ENCODE measurements at places on chromosomes 7 and 10. TPM values are rescaled to one million over a fixed set of nuclear protein-coding genes. Genes with fewer than 3 reads are reported as not detected.

- no peaks in the 10 kb centered on the region for H3K27me3 ChIP-seq
- no peak for DNase-seq
- no peaks in the 10 kb centered on the region for H3K36me3 ChIP-seq
- H3K4me3 ChIP-seq, result no peak overlapping the region
These were observed 147.3 kb upstream of the CDCA7L start for GRCh38 chr7:22093001-22093400.

DNA sequence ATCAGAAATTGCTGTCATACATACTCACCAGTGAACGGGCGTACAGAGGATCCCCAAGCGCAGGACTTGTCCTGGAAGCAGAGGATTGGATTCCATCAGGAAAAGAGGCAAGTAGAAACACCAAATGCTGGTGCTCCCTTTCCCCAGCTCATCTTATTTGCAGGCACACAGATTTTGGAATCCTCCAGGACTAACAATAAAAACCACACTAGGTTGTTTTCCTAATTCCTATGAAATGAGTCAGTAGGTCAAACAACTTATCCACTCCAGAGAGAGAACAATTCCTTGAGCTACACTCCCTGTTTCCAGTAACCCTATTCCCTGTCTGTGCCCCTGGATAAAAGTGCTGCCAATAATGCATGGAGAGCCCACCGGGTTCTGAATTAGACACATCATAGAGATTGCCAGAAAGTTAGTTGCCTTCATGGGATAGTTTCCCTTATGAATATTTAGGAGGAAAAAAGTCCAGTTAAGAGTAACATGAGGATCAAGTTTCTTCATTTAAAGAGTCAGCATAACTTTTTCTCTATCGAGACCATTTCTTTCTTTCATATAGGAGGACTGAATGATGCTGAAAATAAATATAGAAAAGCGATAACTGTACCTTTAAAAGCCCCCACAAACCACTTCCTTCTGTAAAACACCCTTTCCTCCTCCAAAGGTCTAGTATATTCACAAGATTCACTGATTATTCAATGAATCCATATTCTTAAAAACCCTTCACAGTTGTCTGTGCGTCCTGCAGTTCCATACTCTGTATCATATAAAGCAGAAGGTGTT, 178.3 kb upstream of the KLF14 start:
- H3K27me3 ChIP-seq, result no peaks in the 10 kb centered on the region
- peak overlapping the region; percentile 94 for H3K27ac ChIP-seq
- DNase-seq, result no peak
- H3K4me3 ChIP-seq, result peak overlapping the region; percentile 58
- peaks cover 12% of the 10 kb centered on the region for H3K36me3 ChIP-seq
- H3K4me1 ChIP-seq, result peaks cover 44% of the 10 kb centered on the region

- no peak overlapping the region for H3K4me3 ChIP-seq
- DNase-seq, result no peak
- no peak overlapping the region for H3K27ac ChIP-seq
These were observed 9.4 kb downstream of the NUDT5 start for GRCh38 chr10:12186323-12186722.

DNA sequence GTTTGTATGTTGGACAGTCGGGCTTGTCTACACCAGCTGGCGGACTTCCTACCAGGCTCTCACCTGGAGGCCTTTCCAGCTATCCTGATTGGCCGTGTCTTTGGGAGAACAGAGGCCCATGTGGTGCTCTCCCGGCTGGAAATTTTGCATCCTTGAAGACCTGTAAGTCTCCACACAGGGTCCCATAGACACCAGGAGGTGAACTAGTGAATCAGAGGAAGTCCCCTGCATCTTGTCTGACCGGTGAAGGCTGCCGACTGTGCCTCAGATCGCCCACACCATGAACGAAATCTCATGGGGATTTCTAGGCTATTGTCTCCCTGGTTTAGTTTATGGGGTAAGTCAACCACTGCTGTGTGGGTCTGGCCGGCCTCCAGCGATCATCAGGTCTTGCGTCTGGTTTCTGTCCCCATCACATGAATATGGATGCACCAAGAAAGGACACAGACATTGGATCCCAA, 108.4 kb upstream of the LYZL2 start:
- no peaks in the 10 kb centered on the region for H3K27me3 ChIP-seq
- H3K4me3 ChIP-seq, result no peak overlapping the region

The NEURL1 gene
- 0.05 TPM for total RNA-seq

The CCL24 gene
- not detected for total RNA-seq

The MEIG1 gene
- not detected for total RNA-seq

DNA sequence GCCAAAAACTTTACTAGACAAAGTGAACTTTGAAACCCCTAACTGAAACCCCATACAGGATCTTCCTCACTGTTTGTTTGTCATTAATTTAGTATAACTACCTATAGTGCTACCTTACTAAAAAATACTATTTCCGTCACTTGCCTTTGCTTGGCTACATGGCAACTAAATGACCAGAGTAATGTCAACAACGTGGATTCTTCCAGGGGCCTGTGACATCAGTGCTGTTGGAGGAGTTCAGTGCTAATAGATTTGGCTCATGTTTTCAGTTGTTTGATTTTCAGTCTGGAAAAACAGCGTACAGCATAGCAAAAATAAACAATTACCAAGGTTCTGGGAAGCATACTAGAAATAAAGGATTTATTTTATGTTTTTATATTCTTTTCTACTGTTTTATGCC, 3.0 kb upstream of the ASB15 start:
- no peak overlapping the region for H3K4me3 ChIP-seq
- H3K4me1 ChIP-seq, result no peaks in the 10 kb centered on the region
- no peak overlapping the region for H3K27ac ChIP-seq
- no peaks in the 10 kb centered on the region for H3K36me3 ChIP-seq

- H3K27me3 ChIP-seq, result no peaks in the 10 kb centered on the region
- no peaks in the 10 kb centered on the region for H3K4me1 ChIP-seq
- no peaks in the 10 kb centered on the region for H3K36me3 ChIP-seq
- no peak overlapping the region for H3K4me3 ChIP-seq
These were observed 228.4 kb upstream of the DGKB start for GRCh38 chr7:15130666-15131541.

- H3K4me3 ChIP-seq, result no peak overlapping the region
- peaks cover 7% of the 10 kb centered on the region for H3K4me1 ChIP-seq
- H3K36me3 ChIP-seq, result no peaks in the 10 kb centered on the region
These were observed 26.5 kb downstream of the LRGUK start for GRCh38 chr7:134153493-134154136.

The DPP6 gene
- total RNA-seq, result not detected

The CADPS2 gene
- total RNA-seq, result 0.53 TPM

GRCh38 chr7:31029251-31030042, 22.7 kb upstream of the ADCYAP1R1 start:
- no peaks in the 10 kb centered on the region for H3K36me3 ChIP-seq
- no peaks in the 10 kb centered on the region for H3K4me1 ChIP-seq
- no peak overlapping the region for H3K27ac ChIP-seq
- H3K27me3 ChIP-seq, result no peaks in the 10 kb centered on the region
- no peak for DNase-seq
- H3K4me3 ChIP-seq, result no peak overlapping the region

The IFIT1B gene
- not detected for total RNA-seq

- no peak overlapping the region for H3K27ac ChIP-seq
- no peaks in the 10 kb centered on the region for H3K36me3 ChIP-seq
- DNase-seq, result no peak
- no peak overlapping the region for H3K4me3 ChIP-seq
- no peaks in the 10 kb centered on the region for H3K4me1 ChIP-seq
These were observed 64.5 kb upstream of the GDF10 start for GRCh38 chr10:47235484-47235883.

GRCh38 chr10:75019370-75019769, 92.1 kb upstream of the SAMD8 start:
- no peak for DNase-seq
- no peak overlapping the region for H3K27ac ChIP-seq
- H3K27me3 ChIP-seq, result no peaks in the 10 kb centered on the region
- H3K36me3 ChIP-seq, result peaks cover 6% of the 10 kb centered on the region
- H3K4me3 ChIP-seq, result no peak overlapping the region
- peaks cover 16% of the 10 kb centered on the region for H3K4me1 ChIP-seq

GRCh38 chr7:150389532-150389816, 10.3 kb downstream of the ZNF775 start:
- peaks cover 12% of the 10 kb centered on the region for H3K36me3 ChIP-seq
- H3K27me3 ChIP-seq, result no peaks in the 10 kb centered on the region
- no peak overlapping the region for H3K27ac ChIP-seq
- H3K4me3 ChIP-seq, result no peak overlapping the region
- no peak for DNase-seq

DNA sequence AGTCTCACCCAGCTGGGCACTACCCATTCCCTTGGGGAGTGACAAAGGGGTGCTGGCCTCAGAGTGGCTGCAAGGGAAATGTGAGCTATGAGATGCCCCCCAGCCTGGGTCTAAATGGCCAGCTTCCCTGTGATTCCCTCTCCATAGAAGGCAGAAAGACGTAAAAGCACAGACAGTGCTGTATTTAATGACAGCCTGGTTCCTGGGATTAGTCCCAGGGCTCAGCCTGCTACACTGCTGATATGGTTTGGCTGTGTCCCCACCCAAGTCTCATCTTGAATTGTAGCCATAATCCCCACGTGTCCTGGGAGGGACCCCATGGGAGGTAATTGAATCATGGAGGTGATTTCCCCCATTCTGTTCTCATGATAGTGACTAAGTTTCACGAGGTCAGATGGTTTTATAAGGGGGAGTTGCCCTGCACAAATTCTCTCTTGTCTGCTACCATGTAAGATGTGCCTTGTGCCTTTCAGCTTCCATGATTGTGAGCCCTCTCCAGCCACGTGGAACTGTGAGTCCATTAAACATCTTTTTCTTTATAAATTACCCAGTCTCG, 23.9 kb upstream of the CALN1 start:
- no peaks in the 10 kb centered on the region for H3K4me1 ChIP-seq
- H3K4me3 ChIP-seq, result no peak overlapping the region
- no peak overlapping the region for H3K27ac ChIP-seq
- no peaks in the 10 kb centered on the region for H3K27me3 ChIP-seq
- H3K36me3 ChIP-seq, result no peaks in the 10 kb centered on the region

DNA sequence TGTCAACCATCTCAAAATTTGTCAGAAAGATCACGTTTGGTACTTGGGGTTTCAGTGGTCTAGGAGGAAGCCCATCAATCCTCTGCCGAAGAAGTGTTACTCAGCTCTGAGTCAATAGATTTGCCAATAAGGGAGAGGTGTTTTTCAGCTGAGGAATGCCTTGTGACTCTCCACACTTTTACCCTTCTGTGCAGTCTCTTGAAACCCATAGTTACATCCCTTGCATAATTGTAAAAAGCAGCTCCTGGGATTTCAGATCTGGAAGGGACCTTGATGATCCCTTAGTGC, 47.5 kb downstream of the INSYN2A start:
- no peak overlapping the region for H3K27ac ChIP-seq
- no peaks in the 10 kb centered on the region for H3K36me3 ChIP-seq
- H3K4me3 ChIP-seq, result no peak overlapping the region
- no peaks in the 10 kb centered on the region for H3K27me3 ChIP-seq
- no peak for DNase-seq

GRCh38 chr10:9296190-9296589, 1241.7 kb downstream of the GATA3 start:
- no peak overlapping the region for H3K4me3 ChIP-seq
- H3K4me1 ChIP-seq, result peaks cover 6% of the 10 kb centered on the region
- H3K36me3 ChIP-seq, result no peaks in the 10 kb centered on the region
- DNase-seq, result no peak
- H3K27me3 ChIP-seq, result no peaks in the 10 kb centered on the region

GRCh38 chr7:17773289-17773626, 167.0 kb downstream of the SNX13 start:
- H3K27me3 ChIP-seq, result no peaks in the 10 kb centered on the region
- no peak overlapping the region for H3K27ac ChIP-seq
- H3K36me3 ChIP-seq, result no peaks in the 10 kb centered on the region
- DNase-seq, result no peak

The LIPK gene
- not detected for total RNA-seq

The FAM20C gene
- total RNA-seq, result 0.08 TPM

DNA sequence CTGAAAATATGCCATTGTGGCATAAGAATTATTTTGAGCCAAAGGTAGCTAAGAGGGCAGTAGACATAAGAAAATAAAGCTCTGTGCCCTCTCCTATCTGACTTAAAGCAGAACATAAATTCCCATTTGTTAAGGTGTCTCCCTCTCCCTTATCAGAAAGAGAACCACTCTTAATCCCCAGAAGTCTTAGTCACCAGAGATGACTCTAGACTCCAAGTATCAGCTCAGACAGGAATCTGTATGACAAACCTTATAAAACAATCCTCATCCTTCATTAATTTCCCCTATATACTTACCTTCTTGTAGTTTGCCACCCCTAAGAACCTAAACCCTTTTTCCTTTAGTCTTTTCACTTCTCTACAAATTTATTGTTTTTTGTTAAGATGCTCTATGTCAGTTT, 21.8 kb upstream of the PIP4K2A start:
- H3K36me3 ChIP-seq, result no peaks in the 10 kb centered on the region
- no peak for DNase-seq
- no peak overlapping the region for H3K27ac ChIP-seq
- no peak overlapping the region for H3K4me3 ChIP-seq
- no peaks in the 10 kb centered on the region for H3K27me3 ChIP-seq
- H3K4me1 ChIP-seq, result no peaks in the 10 kb centered on the region

The SLC39A12 gene
- 0.67 TPM for total RNA-seq

DNA sequence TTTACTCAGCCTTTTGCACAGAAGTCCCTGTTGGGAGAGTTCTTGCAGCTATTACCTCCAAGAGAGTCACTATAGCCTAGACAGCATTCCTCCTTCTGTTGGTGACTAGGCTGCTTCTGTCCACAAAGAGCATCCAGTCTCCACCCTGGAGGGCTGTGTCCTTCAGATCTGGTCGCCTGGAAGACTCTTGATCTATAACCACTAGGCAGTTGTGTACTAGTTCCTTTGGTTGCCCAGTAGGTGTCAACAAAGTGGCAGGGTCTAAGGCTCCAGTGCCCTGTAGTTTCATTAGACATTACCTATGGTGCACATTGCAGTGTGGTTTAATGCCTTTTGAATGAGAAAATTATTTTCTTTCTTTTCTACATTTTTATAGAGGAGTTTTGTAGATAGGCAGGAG, 11.3 kb upstream of the AKR1C2 start:
- no peaks in the 10 kb centered on the region for H3K27me3 ChIP-seq
- no peaks in the 10 kb centered on the region for H3K36me3 ChIP-seq
- no peak overlapping the region for H3K27ac ChIP-seq

The SH2D4B gene
- total RNA-seq, result 0.19 TPM

The KDM7A gene
- total RNA-seq, result 0.95 TPM

GRCh38 chr7:119748251-119748860, 524.6 kb upstream of the KCND2 start:
- no peak overlapping the region for H3K4me3 ChIP-seq
- H3K27ac ChIP-seq, result no peak overlapping the region
- no peaks in the 10 kb centered on the region for H3K27me3 ChIP-seq
- DNase-seq, result no peak

DNA sequence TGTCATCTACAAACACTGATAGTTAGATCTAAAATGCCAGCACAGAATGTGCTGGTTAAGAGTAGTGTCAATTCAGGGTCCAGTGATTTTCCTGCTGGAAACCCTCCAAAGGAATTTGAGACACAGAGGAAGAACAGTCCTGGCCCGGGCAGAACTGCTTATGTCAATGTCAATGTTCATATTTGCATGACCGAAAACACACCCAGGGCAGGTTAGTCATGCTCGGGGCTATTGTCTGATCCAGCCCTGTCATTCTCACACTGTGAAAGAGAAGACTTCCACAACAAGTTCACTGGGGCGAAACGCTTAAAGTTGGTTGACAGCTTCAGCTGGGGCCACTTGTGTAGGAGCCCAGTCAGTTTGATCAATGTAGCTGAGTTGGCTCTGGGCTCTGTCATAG, 139.3 kb downstream of the C1GALT1 start:
- no peaks in the 10 kb centered on the region for H3K27me3 ChIP-seq
- peak; percentile 68 for DNase-seq
- no peak overlapping the region for H3K4me3 ChIP-seq
- no peaks in the 10 kb centered on the region for H3K36me3 ChIP-seq
- no peak overlapping the region for H3K27ac ChIP-seq
- peaks cover 22% of the 10 kb centered on the region for H3K4me1 ChIP-seq

The UCMA gene
- total RNA-seq, result not detected

GRCh38 chr7:104255616-104256015, 47.8 kb upstream of the ORC5 start:
- H3K27ac ChIP-seq, result no peak overlapping the region
- H3K4me1 ChIP-seq, result no peaks in the 10 kb centered on the region
- H3K27me3 ChIP-seq, result no peaks in the 10 kb centered on the region
- DNase-seq, result no peak

All from GM12878 (cell line).